ENCODE measurements at places on chromosomes 7 and 10. TPM values are rescaled to one million over a fixed set of nuclear protein-coding genes. Genes with fewer than 3 reads are reported as not detected.

The ST8SIA6 gene
- total RNA-seq: not detected

The GHRHR gene
- total RNA-seq: not detected

The CLRN3 gene
- total RNA-seq: not detected

The C7orf57 gene
- total RNA-seq: not detected

The WNT2 gene
- not detected for total RNA-seq

The ITGA8 gene
- total RNA-seq: not detected

The UPK3BL2 gene
- 6.3 TPM for total RNA-seq

The OR2A5 gene
- total RNA-seq: not detected

The TFR2 gene
- total RNA-seq: 1.1 TPM

The DDX50 gene
- 38.5 TPM for total RNA-seq

The NRG3 gene
- not detected for total RNA-seq

The SUN1 gene
- 59.0 TPM for total RNA-seq

The UCN3 gene
- total RNA-seq: not detected

The PIP gene
- not detected for total RNA-seq

The TAS2R3 gene
- not detected for total RNA-seq

The LRRD1 gene
- not detected for total RNA-seq

The INA gene
- total RNA-seq: 1.3 TPM

The FXYD4 gene
- not detected for total RNA-seq

The CADPS2 gene
- total RNA-seq: not detected

The LRRC27 gene
- total RNA-seq: 5.8 TPM

Measured in HFFc6 (cell line).